ENCODE measurements at places on chromosomes 16 and 17.

- no peak for DNase-seq
Measured at GRCh38 chr16:59593194-59593661, 859.1 kb upstream of the GOT2 start.

DNA sequence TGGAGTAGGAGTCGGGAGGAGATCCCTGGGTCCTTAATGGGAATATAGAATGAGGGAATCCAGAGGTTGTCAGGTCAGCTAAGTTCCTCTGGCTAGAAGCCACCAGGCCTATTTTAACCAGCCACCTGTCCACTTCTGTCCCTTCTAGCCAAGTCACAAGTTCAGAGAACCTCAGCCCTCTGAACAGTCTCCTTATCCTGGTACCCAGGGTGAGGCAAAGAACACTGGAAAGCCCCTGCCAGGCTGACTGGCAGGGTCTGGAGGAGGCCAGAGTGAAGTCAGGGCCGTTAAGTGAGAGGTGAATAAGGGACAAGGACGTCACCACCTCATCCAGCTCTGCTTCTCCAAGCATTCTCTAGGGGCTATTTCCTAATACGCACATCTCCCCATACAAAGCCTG, 2.7 kb downstream of the CTDNEP1 start:
- no peak for DNase-seq

GRCh38 chr17:32731556-32732295, 145.2 kb downstream of the MYO1D start:
- DNase-seq: no peak

DNA sequence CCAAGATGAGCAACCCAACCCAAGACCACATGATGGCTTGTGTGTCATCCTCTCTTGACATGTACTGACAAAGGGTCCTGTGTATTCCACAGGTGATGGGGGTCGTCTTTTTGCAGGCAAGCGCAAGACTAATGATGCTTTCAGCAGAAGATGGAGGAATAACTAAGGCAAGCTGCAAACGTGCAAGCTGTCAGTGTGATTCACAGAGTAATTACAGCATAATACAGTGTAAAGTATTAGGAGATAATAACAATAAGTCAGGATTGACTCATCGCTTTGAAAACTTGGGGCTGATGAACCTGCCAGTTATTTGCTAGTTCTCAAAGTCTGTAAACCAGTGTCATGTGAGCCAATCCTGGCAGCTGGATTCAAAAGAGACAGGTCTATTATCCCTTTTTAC, 41.6 kb upstream of the ASIC2 start:
- DNase-seq: no peak

DNA sequence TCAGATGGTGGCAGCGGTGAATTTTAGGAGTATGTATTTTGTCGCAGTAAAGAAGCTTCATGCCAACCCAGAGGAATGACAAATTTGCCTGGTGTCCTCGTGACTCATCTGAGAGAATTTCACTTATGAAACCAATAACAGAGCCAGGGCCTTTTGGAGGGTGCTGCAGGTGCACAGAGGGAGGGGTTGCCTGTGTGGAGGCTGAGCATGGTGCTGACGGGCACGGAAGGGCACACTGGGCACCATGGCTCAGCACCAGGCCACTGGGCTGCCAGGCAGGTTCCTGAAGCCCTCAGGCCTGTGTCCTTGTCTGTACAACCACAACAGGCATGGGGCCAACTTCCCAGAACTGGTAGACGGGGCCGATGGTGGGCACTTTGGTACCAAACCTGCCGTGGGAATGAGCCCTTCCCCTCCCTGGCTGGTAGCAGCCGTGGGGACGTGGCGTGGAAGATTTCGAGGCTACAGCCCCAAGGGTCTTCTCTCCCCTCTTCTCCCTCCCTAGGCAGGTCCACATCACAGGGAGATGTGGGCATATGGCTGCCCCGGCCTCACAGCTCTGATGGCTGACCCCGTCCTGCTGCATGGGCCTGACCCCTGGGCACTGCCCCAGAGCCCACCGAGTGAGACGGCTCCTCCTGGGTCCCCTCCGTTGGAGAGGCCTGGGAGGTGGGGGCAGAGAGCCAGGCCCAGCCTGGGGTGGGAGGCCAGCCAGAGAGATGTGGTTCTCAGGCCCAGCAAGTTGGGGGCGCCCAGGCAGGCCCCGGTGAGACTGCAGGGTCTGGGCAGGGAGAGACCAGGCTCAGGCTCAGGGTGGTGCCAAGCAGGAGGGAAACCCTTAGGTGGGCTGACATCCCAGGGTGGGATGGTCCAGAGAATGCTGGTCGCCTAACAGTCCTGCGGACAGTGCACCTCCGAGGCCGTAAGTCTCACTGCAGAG, 30.2 kb upstream of the ZNF469 start:
- DNase-seq: no peak

GRCh38 chr17:70825321-70826125, 656.2 kb downstream of the KCNJ2 start:
- no peak for DNase-seq

DNA sequence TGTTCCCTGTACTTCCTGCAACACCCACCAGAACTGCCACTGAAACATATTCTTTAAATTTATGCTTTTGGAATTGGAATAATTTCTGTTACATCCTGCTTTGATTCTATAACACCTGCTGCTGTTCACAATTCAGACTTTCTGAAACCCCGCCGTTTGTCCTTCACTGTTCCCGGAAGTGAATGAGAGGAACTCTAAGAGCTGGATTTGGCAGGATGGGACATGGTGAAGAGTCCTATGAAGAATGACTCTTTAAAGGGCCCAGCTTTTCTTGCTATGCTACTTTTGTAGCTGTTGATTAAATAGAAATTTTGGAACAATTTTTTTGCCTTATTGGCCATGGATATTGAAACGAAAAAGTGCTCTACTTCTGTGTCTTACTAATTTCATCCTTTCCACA, 8.9 kb downstream of the AP2B1 start:
- DNase-seq: no peak

- DNase-seq: no peak
Measured at GRCh38 chr17:70238228-70238627, 68.9 kb downstream of the KCNJ2 start.

- peak; percentile 3 for DNase-seq
Measured at GRCh38 chr16:16857603-16858283, 478.8 kb downstream of the NPIPA7 start.

GRCh38 chr17:8062435-8062806, 23.6 kb downstream of the ALOX15B start:
- no peak for DNase-seq

- DNase-seq: no peak
Measured at GRCh38 chr17:68320943-68321555, 29.8 kb downstream of the ARSG start.

- DNase-seq: no peak
Measured at GRCh38 chr17:82956726-82957468, 117.1 kb upstream of the ZNF750 start.

DNA sequence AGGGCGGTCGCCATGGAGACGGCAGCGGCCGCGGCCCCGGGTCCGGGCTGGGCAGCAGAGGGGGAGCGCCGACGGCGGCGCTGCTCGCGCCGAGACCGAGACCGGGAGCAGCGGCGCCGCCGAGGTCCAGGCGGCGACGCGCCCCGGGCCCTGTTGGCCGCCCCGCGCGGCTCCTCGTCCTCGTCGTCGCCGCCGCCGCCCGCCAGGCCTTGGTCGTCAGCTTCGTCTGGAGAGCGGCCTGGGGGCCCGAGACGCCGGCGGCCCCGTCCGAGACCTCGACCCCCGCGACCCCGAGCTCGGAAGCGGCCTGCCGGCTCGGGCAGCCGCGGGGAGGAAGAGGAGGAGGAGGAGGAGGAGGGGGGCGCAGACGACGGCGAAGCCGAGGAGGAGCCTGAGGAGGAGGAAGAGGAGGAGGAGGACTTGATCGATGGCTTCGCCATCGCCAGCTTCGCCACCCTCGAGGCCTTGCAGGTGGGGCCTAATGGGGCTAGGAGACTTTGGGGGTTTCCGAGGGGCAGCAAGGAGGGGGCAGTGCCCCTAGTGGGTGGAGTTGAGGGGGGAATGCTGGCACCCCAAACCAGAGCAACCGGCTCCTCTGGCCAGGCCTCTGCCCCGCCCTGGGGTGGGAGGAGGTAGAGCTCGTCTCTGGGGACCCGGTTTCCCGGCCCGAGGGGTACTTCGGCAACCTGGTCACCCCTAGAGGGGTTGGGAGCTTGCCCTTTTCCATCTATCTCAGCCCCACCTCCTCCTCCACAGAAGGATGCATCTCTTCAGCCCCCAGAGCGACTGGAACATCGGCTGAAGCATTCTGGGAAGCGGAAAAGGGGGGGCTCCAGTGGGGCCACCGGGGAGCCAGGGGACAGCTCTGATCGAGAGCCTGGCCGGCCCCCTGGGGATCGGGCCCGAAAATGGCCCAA, 1.5 kb downstream of the FBRS start:
- no peak for DNase-seq

- DNase-seq: no peak
Measured at GRCh38 chr16:4833584-4833983, 13.5 kb downstream of the GLYR1 start.

GRCh38 chr17:82384051-82384729, 12.6 kb downstream of the UTS2R start:
- DNase-seq: no peak

DNA sequence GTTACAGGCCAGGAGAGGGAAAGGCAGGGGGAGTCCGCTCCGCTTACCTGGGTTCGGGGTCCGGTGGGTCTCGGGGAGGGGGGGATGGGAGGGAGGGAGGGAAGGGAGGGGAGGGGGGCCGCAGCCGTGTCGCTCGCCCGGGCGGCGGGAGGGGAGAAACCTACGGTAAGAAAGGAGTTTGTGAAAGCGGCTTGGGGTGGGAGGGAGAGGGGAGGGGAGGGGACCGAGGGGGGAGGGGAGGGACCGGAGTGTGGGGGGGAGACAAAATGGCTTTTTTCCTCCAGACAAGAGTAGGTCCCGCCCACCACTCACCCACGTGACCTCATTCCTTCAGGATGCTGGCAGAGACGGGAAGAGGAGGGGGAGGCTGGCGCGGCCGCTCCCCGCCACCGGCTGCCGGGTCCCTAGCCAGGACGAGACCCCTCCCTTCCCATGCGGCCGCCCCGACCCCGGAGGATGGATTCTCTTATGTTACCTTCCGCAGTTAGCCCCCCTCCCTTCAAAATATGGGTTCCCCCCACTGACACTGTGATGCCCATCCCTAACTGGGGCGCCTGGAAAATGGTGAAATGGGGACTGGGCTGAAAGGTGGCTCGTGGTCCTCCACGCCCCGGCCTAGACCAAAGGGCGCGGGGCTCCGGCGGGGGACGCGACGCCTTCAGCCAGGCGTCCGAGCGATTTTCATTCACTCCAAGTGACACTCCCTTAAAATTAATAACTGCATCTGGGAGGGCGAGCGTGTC, at the start of gene PCGF2:
PCGF2 (minus strand) TSS at position 188 of the 743 bp plus-strand sequence. CDS start 7,934 bp downstream, outside the sequence.
- DNase-seq: peak; percentile 58

DNA sequence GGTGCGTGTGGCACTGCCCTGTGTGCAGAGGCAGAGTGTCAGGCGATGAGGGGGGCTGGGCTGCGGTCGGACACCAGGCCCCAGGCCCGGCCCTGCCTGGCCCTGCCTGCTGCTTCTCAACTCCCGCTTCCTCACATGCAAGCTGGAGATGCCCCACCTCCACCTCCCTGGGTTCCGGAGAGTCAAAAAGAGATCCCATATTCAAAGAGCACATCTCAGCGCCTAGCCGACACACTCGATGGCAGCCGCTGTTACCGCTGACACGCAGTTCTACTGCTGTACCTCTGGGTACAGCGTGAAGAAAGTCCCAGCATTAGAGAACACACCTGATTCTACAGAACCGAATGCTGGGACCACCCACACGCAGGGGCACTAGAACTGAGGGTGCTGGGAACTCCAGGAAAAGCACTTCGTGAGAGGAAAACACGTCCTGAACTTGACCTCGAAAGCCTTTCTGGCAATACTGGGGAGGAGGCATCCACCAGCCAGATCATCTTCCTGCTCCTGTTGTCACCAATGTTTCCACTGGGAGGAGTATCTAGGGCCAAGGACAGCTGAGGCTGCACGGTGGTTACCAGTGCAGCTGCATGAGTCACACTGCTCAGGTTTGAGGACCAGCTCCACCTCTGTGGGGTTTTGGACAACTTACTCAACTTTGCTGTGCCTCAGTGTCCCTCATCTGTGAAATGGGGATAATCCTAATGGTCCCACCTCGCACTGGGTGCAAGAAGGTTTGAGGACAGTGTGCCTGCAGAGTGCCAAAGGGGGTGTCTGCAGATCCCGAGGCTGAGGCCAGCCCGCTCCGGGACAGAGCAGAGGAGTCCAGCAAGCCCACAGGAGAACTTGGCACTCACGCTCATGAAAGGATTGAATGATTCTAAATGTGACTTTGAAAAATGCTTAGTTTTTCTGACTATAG, 100.4 kb upstream of the DNAH17 start:
- no peak for DNase-seq

- DNase-seq: peak; percentile 38
Measured at GRCh38 chr17:72576289-72576759, 455.5 kb downstream of the SOX9 start.

DNA sequence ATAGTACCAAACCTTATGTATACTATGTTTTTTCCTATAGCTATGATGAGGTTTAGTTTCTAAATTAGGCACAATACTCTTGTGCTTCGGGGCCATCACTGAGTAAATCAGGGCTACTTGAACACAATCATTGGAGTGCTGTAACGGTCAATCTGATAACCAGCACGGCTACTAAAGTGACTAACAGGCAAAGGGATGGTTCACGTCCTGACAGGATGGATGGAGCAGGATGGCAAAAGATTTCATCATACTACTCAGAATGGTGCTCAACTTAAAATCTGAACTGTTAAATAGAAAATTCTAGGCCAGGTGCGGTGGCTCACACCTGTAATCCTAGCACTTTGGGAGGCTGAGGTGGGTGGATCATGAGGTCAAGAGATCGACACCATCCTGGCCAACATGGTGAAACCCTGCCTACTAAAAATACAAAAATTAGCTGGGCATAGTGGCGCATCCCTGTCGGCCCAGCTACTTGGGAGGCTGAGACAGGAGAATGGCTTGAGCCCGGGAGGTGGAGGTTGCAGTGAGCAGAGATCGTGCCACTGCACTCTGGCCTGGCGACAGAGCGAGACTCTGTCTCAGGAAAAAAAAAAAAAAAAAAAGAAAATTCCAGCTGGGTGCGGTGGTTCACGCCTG, 7.0 kb downstream of the TUFM start:
- no peak for DNase-seq

- DNase-seq: no peak
Measured at GRCh38 chr17:66043419-66043818, 148.5 kb downstream of the CEP112 start.

GRCh38 chr17:32015245-32016013, 8.2 kb downstream of the LRRC37B start:
- DNase-seq: no peak
